Thoracic aorta (tissue), 2 donors: ENCODE measurements at places on chromosomes 7 and 10.

- H3K36me3 ChIP-seq = no peaks in the 10 kb centered on the region
- H3K4me1 ChIP-seq = peaks cover 8% of the 10 kb centered on the region
- H3K27ac ChIP-seq = peak overlapping the region; percentile 27
These were observed 19.5 kb upstream of the RHEB start for GRCh38 chr7:151539088-151539671.

DNA sequence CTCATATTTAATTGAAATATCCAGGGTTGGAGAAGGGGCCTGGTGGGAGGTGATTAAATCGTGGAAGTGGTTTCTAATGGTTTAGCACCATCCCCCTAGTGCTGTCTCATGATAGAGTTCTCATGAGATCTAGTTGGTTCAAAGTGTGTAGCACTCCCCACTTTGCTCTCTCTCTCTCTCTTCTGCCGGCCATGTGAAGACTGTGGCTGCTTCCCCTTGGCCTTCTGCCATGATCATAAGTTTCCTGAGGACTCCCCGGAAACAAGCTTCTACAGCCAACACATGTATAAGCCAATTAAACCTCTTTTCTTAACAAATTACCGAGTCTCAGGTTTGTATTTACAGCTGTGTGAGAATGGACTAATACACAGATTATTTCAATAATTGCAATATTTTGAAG is 305.8 kb upstream of the KCND2 start:
- no peaks in the 10 kb centered on the region for H3K4me1 ChIP-seq
- H3K27ac ChIP-seq = no peak overlapping the region
- H3K36me3 ChIP-seq = no peaks in the 10 kb centered on the region
- no peak for DNase-seq
- no peaks in the 10 kb centered on the region for H3K27me3 ChIP-seq
- no peak overlapping the region for H3K4me3 ChIP-seq

- H3K27me3 ChIP-seq = no peaks in the 10 kb centered on the region
- H3K36me3 ChIP-seq = no peaks in the 10 kb centered on the region
- no peak overlapping the region for H3K4me3 ChIP-seq
- peaks cover 16% of the 10 kb centered on the region for H3K4me1 ChIP-seq
These were observed 47.2 kb downstream of the LRRC20 start for GRCh38 chr10:70335246-70335613.

DNA sequence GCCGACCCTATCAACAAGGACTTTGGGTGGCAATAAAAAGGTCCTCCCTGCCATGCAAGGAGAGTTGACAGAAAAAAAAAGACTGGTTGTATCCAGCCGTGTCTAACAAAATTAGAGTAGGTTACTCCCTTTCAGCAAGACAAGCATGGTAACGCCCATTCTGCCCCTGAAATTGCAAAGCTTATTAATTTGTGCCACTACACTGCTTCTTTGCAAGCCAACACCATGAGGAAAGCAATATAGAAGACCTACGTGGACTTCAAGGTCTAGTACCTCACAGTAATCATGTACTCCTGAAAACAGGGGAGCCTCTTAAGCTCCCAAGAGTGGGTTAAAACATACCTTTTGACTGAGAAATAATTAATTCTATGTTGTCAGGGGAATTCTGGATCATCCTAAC is 90.3 kb downstream of the FRMPD2 start:
- H3K27me3 ChIP-seq = no peaks in the 10 kb centered on the region
- no peaks in the 10 kb centered on the region for H3K4me1 ChIP-seq
- DNase-seq = no peak

DNA sequence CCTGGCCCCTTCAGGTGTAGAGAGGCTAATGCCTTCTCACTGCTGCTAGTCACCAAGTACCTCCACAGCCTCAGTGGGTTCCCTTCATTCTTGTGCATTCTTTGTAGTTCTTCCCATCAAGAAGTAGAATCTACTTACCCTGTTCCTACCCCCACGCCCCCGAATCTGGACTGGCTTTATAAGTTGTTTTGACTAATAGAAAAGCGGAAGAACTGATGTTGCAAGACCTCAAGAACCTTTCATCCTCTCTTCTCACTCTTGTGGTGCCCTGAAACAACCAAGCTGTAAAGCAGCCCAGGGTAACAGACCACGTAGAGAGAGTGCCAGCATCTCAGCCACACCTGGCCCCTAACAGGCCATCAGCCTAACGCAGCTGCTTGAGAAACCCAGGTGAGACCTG is 23.2 kb upstream of the LAMB1 start:
- no peak for DNase-seq
- peak overlapping the region; percentile 28 for H3K27ac ChIP-seq
- no peak overlapping the region for H3K4me3 ChIP-seq
- H3K4me1 ChIP-seq = peaks cover 24% of the 10 kb centered on the region
- H3K36me3 ChIP-seq = no peaks in the 10 kb centered on the region

DNA sequence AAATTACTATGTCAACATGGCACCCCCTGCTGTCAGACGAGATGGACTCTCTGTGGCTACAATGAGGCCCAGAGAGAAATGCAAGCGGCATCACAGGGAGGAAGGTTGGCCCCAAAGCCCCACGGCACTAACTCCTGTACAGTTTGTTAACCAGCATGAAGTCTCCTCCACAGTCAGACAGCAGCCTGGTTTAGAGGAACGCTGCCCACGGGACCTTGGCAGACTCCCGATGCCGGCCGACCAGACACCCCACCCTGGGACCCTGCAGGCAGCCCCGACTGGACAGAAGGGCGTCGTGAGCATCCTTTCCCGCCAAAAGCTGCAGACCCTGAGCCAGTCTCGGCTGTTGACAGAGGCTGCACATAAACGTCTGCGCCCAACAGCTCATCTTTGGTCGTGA is 158.8 kb downstream of the DIP2C start:
- H3K36me3 ChIP-seq = no peaks in the 10 kb centered on the region
- no peak overlapping the region for H3K4me3 ChIP-seq
- no peaks in the 10 kb centered on the region for H3K4me1 ChIP-seq
- H3K27me3 ChIP-seq = no peaks in the 10 kb centered on the region
- DNase-seq = no peak

- peaks cover 3% of the 10 kb centered on the region for H3K4me1 ChIP-seq
- no peaks in the 10 kb centered on the region for H3K27me3 ChIP-seq
- DNase-seq = no peak
- no peak within 1 kb of the TSS for H3K27ac ChIP-seq
These were observed at the start of gene CARD11 for GRCh38 chr7:3043544-3044371. Gene CARD11 (minus strand): TSS chr7:3043867. CDS start chr7:2958506, 85,361 bp downstream.

- H3K27ac ChIP-seq = no peak overlapping the region
- no peak for DNase-seq
- no peaks in the 10 kb centered on the region for H3K27me3 ChIP-seq
- peaks cover 32% of the 10 kb centered on the region for H3K4me1 ChIP-seq
- H3K4me3 ChIP-seq = no peak overlapping the region
- peaks cover 12% of the 10 kb centered on the region for H3K36me3 ChIP-seq
These were observed 5.4 kb downstream of the POLD2 start for GRCh38 chr7:44117801-44118429.

DNA sequence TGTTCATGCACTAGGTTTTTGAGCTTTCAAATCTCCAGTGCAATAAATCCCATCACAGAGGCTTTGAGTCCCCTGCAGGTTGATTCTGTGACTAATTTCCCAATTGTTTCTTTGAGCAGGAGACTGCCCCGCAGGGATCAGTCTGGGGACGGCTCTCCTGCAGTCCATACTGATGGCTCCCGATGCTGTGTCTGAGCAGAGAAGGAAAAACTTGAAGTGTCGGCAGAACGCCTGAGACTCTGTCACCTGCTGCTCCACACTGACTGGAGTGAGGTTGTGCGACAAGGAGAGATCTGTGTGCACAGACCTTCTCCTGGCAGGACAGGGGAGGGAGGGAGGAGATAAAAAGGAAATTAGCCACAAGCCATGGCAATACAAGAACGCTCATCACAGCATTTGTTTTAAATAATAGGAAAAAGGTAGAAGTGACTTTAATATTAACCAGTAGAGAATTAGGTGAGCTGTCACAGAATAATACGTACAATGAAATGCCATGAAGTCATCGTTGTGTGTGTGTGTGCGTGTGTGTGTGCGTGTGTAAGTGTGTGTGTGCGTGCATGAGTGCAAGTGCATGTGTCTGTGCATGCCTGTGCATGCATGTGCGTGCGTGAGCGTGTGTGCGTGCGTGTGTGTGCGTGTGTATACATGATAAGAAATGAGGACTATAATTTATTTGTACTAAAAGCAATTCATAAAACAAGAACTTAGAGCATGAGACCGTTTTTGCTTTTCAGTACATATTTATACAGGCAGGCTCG is 38.2 kb downstream of the HTR5A start:
- no peaks in the 10 kb centered on the region for H3K36me3 ChIP-seq
- H3K27ac ChIP-seq = no peak overlapping the region
- DNase-seq = no peak
- H3K27me3 ChIP-seq = no peaks in the 10 kb centered on the region
- no peaks in the 10 kb centered on the region for H3K4me1 ChIP-seq

- no peak for DNase-seq
- H3K36me3 ChIP-seq = no peaks in the 10 kb centered on the region
- no peak overlapping the region for H3K27ac ChIP-seq
- no peaks in the 10 kb centered on the region for H3K4me1 ChIP-seq
- H3K4me3 ChIP-seq = no peak overlapping the region
These were observed 267.7 kb downstream of the MALRD1 start for GRCh38 chr10:19316204-19316870.

GRCh38 chr7:101466871-101467270 is 104.2 kb downstream of the COL26A1 start:
- no peaks in the 10 kb centered on the region for H3K4me1 ChIP-seq
- H3K27ac ChIP-seq = no peak overlapping the region
- DNase-seq = no peak
- no peaks in the 10 kb centered on the region for H3K36me3 ChIP-seq

GRCh38 chr10:106107706-106108105 is 1056.8 kb downstream of the SORCS1 start:
- DNase-seq = no peak
- no peaks in the 10 kb centered on the region for H3K36me3 ChIP-seq
- no peaks in the 10 kb centered on the region for H3K4me1 ChIP-seq
- no peak overlapping the region for H3K27ac ChIP-seq

DNA sequence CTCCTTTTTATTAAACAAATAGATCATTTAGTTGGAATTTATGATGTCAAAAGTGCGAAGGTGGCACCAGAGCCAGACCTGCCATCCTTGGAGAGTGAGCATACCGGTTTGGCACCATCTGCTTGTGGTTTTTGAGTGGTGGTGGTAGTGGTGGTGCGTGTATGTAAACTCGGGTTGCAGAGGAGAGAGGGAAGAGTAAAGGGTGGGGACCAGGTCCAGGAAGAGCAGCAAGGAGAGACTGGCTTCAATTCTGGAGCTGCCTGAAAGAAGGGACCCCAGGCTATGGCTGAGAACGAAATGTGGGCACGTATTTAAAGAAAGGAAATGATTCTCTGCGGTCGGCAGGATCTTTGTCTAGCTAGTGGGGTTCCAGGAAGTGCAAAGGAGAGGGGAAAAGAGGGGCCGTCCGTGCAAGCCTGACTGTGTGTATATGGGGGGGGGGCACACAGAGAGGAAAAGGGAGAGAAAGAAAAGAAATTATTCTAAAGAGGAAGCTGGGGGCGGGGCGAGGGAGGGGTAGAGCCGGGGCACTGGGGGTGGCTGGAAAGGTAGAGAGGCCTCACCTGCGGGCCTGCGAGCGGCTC is 448 bp upstream of the GOLGA7B start:
- H3K27me3 ChIP-seq = no peaks in the 10 kb centered on the region
- no peak overlapping the region for H3K27ac ChIP-seq
- no peak for DNase-seq
- no peaks in the 10 kb centered on the region for H3K36me3 ChIP-seq
- peaks cover 5% of the 10 kb centered on the region for H3K4me1 ChIP-seq

- no peak overlapping the region for H3K4me3 ChIP-seq
- no peak overlapping the region for H3K27ac ChIP-seq
- peaks cover 30% of the 10 kb centered on the region for H3K4me1 ChIP-seq
- DNase-seq = no peak
These were observed 14.9 kb upstream of the PDK4 start for GRCh38 chr7:95611224-95611623.

- H3K4me1 ChIP-seq = peaks cover 8% of the 10 kb centered on the region
- no peak overlapping the region for H3K4me3 ChIP-seq
- no peaks in the 10 kb centered on the region for H3K27me3 ChIP-seq
- no peak for DNase-seq
These were observed 123.9 kb upstream of the FAM171A1 start for GRCh38 chr10:15494850-15495506.

DNA sequence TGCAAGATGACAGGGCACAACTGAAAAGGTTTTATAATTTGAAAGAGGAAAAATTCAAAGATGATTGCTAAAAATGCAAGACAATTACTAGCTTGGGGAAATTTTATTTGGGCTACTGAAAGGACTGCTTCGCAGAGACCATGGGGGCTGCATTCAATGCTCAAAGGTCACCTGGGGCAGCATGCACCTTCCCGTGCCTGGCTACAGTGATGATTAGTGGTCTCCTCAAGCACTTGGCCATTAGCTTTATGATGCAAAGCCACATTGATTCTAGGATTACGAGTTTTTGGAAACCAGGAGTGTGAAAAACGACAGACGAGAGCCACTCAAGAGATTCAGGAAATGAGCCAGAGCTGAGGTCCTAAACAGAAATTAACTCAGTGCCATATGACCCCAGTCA is 764.6 kb downstream of the PHTF2 start:
- H3K36me3 ChIP-seq = no peaks in the 10 kb centered on the region
- H3K4me3 ChIP-seq = no peak overlapping the region
- H3K27me3 ChIP-seq = no peaks in the 10 kb centered on the region
- DNase-seq = no peak
- no peak overlapping the region for H3K27ac ChIP-seq
- no peaks in the 10 kb centered on the region for H3K4me1 ChIP-seq

DNA sequence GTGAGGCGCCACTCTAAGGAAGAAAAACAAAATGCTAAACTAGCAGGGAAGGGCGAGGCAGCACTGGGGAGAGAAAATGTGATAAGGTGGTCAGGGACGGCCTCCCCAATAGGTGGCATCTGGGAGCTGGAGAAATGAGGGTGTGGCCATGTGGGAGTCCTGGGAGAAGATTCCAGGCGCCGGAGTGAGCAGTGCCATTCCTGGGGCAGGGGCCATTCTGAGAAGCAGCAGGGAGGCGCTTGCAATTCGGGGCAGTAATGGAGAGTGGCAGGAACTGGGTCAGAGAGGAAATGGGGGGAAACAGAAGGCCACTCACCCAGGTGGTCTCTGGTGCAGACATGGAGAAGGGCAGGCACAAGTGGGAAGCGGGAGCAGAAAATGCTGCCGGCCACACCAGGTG is 61.8 kb upstream of the LRRC18 start:
- H3K27ac ChIP-seq = peak overlapping the region; percentile 1
- no peaks in the 10 kb centered on the region for H3K4me1 ChIP-seq
- H3K36me3 ChIP-seq = no peaks in the 10 kb centered on the region
- H3K27me3 ChIP-seq = no peaks in the 10 kb centered on the region
- no peak overlapping the region for H3K4me3 ChIP-seq
- no peak for DNase-seq

- no peak for DNase-seq
- peaks cover 16% of the 10 kb centered on the region for H3K4me1 ChIP-seq
- H3K27me3 ChIP-seq = no peaks in the 10 kb centered on the region
- no peak overlapping the region for H3K4me3 ChIP-seq
- H3K27ac ChIP-seq = no peak overlapping the region
These were observed 156.2 kb upstream of the LYZL1 start for GRCh38 chr10:29132551-29133111.

DNA sequence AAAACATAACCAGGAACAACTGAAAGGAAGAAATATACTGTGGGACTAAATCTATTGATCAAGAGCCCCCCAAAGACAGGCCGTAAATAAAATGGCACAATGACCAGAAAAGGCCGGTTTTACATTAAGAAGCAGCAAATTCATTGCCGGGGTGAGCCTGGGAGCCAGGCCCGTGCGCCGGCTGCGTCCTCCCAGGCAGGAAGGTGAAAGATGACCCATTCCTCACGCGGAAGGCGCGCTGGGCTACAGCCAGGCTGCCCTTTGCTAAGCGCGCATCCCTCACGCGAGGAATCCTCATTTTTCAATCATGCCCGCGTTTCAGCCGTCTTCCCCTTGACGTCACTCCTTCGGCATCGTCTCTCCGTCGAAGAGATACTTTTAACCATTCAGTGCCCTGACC is 47.6 kb upstream of the MGMT start:
- no peak overlapping the region for H3K4me3 ChIP-seq
- DNase-seq = no peak
- no peak overlapping the region for H3K27ac ChIP-seq
- no peaks in the 10 kb centered on the region for H3K27me3 ChIP-seq
